ENCODE measurements at places on chromosomes 7 and 10. TPM values are rescaled to one million over a fixed set of nuclear protein-coding genes. Genes with fewer than 3 reads are reported as not detected.

DNA sequence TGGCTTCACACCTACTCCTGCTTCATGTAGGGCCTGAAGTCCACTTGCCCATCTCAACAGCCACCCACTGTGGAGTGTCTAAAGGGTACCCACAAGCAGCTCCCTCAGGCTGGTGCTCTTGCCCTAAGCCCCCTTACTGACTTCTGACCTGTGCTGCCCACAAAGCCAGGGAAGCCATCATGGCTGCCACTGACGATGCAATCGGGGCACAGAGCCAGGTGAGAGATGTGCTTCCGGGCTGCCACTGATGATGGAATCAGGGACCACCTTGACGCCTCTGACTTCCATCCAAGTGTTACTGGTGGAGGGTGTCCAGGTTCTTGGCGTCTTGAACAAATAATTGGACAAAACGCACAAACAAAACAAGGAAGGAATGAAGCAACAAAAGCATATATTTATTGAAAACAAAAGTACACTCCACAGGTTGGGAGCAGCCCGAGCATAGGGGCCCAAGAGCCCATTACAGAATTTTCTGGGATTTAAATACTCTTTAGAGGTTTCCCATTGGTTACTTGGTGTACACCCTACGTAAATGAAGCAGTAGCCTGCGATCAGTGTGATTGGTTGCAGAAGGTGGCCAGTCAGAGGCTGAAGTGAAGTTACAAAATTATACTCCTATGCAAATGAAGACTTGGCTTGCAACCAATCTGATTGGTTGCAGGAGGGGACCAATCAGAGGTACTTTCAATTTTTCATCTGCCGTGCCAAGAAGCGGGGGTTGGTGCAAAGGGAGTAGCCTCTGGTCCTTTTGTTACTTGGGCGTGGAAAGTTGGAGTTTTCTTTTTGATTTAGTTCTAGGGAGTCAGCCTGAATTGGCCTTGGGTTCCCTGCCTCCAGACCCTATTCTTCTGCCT is 4.5 kb downstream of the CPA2 start:
- no peak for DNase-seq

DNA sequence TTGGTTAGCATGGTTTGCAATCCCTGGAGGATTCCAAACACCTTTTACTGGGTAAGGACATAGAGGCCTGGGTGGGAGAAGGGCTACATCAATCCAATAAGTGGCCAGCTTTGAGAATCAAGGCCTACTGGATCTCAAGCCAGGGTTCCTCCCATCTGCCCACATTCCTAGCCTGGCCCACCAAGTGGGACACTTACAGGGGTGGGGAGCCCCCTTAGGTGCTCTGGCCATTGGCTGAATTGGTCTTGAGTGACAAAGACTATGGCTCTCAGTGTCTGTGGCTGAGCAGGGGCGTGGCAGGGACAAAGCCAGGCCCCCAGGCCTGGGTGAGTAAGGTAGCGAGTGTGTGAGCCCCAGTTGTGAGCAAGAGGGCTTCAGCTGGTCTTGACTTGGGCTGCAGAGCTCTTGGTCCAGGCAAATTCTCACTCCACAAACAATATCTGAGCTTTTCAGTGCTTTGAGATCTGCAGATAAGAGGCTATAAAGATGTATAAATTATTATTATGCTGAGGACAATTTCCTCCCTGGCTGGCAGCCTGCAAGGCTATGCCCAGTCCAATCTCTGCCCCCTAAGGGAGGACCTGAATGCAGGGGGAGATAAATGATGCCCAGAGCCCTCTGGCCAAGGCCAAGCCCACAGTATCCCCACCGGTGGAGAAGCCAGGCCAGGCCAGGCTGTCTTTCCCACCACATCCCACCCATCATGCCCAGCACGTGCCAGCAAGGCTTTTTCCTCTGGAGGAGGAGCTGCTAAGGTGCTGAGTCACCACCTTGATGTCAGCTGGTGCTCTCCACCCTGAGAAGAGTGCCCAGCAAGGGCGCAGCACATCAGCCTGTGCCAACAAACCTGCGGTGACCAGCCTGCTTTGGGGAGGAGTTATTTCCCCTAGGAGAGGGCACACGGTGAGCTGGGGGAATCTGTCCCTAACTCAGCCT is 80.7 kb upstream of the DUSP5 start:
- no peak for DNase-seq

DNA sequence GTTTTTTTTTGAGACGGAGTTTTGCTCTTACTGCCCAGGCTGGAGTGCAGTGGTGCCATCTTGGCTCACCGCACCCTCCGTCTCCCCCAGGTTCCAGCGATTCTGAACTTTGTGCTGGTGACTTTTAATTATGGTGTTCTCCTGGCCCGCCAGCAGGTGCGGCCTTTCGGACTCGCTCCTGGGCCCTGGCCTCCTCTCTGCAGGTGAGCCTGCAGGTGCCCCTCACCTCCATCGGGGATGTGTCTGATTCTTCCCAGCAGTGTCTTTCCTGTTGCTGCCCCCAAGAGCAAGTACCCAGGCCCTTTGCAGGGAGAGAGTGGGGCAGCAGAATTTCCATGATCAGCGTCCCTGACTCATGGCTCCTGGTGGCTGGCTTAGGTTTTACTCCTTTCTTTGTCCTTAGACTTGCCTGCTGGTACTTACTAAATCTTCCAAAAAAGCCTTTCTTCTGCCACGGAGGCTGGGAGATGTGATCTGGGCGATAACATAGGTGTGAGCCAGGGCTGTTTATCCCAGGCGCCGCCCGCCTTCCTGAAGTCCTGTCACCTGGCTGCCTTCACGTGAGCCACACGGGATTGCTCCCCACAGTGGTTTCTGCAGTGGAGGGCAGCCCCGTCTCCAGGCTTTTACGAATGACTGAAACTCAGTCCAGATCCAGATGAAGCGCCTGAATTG is 10.7 kb downstream of the WIPI2 start:
- DNase-seq = no peak

EBLN1 gene
- not detected for total RNA-seq

CPXM2 gene
- not detected for total RNA-seq

Measured in activated CD8-positive, alpha-beta memory T cell treated with anti-CD3 and anti-CD28 coated beads, Interleukin-2, amount 10 ng/mL, durations not matched to agents 7 days and 5 days (primary cell).